ENCODE measurements at places on chromosomes 7 and 10. TPM values are rescaled to one million over a fixed set of nuclear protein-coding genes. Genes with fewer than 3 reads are reported as not detected.

Gene MSMB
- not detected for total RNA-seq

Gene TUBAL3
- total RNA-seq: not detected

DNA sequence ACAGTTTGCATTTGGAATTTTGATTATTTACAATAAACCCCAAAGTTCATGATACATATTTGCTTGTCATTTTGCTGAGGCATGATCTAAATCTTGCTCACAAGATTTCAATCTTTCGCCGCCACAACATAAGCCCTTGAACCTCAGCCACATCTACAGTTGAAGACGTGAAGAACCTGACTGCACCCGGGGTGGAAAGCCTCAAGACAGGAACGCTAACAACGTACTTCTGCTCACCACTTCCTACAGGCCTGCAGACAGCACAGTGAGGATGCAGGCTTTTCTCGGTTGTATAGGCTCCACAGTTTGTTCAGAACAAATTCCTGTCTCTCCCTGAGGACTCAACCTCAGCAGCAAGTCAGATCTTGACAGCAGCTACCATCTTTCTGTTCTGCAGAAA lies 393.8 kb upstream of the PRKCQ start:
- peaks cover 17% of the 10 kb centered on the region for H3K4me1 ChIP-seq
- peaks cover 17% of the 10 kb centered on the region for H3K36me3 ChIP-seq
- H3K27ac ChIP-seq: peak overlapping the region; percentile 65
- DNase-seq: peak; percentile 41

Gene SLC29A4
- total RNA-seq: 1.6 TPM

Gene SLC26A4
- total RNA-seq: 0.17 TPM

GRCh38 chr7:148114804-148115203 lies 475.8 kb upstream of the C7orf33 start:
- peaks cover 2% of the 10 kb centered on the region for H3K4me1 ChIP-seq
- no peak for DNase-seq
- H3K36me3 ChIP-seq: no peaks in the 10 kb centered on the region
- H3K4me3 ChIP-seq: no peak overlapping the region
- H3K27me3 ChIP-seq: peaks cover 4% of the 10 kb centered on the region

Gene LRRC61
- 16.6 TPM for total RNA-seq

- H3K36me3 ChIP-seq: no peaks in the 10 kb centered on the region
- no peaks in the 10 kb centered on the region for H3K4me1 ChIP-seq
- H3K27ac ChIP-seq: no peak overlapping the region
- no peak for DNase-seq
- H3K27me3 ChIP-seq: peaks cover 14% of the 10 kb centered on the region
These were observed 94.9 kb upstream of the PRSS1 start for GRCh38 chr7:142654398-142654797.

- no peak overlapping the region for H3K27ac ChIP-seq
- H3K4me1 ChIP-seq: no peaks in the 10 kb centered on the region
- no peaks in the 10 kb centered on the region for H3K27me3 ChIP-seq
- DNase-seq: no peak
- no peaks in the 10 kb centered on the region for H3K36me3 ChIP-seq
- no peak overlapping the region for H3K4me3 ChIP-seq
These were observed 145.4 kb downstream of the NEURL1 start for GRCh38 chr10:103638948-103639347.

DNA sequence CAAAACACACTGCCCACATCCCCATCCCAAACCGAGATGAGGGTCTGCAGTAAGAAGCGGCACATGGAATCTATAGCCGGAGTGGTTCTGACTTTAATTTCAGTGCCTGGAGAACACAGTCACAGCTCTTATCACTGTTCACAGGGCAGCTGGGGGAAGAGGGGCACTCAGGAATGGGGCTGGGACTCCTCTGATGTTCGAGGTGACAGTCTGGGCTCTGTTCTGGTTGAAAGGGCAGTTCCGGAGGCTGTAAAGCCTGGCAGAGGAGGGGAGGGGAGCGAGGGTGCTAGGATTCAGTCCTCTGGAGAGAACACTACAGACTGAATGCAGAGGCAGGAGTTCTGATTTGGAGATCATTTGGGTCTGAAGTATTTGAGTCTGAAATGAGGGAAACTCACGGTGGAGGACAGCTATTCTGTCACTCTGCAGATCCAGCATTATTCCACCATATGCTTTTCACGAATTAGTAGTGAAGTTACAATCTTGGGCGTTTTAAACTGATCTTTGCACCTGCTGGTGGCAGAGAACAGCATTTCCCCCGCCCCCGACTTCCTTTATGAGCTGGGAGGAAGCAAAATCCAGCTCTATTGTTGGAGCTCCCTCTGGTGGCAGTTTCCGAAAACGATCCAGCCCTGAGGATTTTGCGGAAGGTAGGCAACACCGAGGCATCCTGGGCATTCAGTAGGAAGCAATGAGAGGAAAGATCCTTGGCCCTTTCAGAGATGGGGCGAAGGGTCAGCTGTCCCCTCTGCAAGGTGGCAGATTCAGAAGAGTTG lies 22.7 kb upstream of the KCNK18 start:
- peaks cover 38% of the 10 kb centered on the region for H3K27me3 ChIP-seq
- peak overlapping the region; percentile 75 for H3K27ac ChIP-seq
- H3K36me3 ChIP-seq: no peaks in the 10 kb centered on the region
- DNase-seq: peak; percentile 74

- peaks cover 7% of the 10 kb centered on the region for H3K4me1 ChIP-seq
- H3K4me3 ChIP-seq: no peak overlapping the region
- no peak overlapping the region for H3K27ac ChIP-seq
- no peaks in the 10 kb centered on the region for H3K27me3 ChIP-seq
- H3K36me3 ChIP-seq: no peaks in the 10 kb centered on the region
- no peak for DNase-seq
These were observed 238.8 kb downstream of the FANK1 start for GRCh38 chr10:126135177-126135576.

GRCh38 chr7:40733114-40733513 lies 598.3 kb downstream of the SUGCT start:
- H3K27me3 ChIP-seq: peaks cover 4% of the 10 kb centered on the region
- peak overlapping the region; percentile 18 for H3K27ac ChIP-seq
- peaks cover 13% of the 10 kb centered on the region for H3K36me3 ChIP-seq
- no peak for DNase-seq

Gene PLXNA4
- 20.5 TPM for total RNA-seq

DNA sequence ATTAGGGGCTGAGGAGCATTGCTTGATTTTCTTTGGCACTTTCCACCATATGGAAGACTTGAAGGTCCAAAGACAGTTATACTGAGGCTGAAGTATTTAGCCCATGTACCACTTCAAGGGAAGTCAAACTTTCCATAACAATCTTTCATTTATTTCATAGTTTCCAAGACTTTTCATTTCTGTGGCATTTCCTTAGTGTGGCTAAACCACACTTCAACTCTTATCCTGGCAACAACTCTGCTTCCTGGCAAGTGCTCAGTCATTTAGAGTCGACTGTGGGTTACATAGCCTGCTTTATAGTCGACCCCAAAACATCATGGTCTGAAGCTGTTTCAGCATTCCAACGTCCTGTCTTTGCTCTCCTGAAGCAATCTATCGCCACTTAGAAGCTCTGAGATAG lies 343.0 kb upstream of the SEMA3D start:
- H3K27ac ChIP-seq: no peak overlapping the region
- no peaks in the 10 kb centered on the region for H3K27me3 ChIP-seq
- DNase-seq: no peak
- no peaks in the 10 kb centered on the region for H3K4me1 ChIP-seq

Gene BPGM
- 13.1 TPM for total RNA-seq

- no peaks in the 10 kb centered on the region for H3K36me3 ChIP-seq
- H3K4me3 ChIP-seq: no peak overlapping the region
- no peak overlapping the region for H3K27ac ChIP-seq
- H3K27me3 ChIP-seq: no peaks in the 10 kb centered on the region
- H3K4me1 ChIP-seq: no peaks in the 10 kb centered on the region
- no peak for DNase-seq
These were observed 392.6 kb downstream of the POM121L12 start for GRCh38 chr7:53428045-53428444.

Gene OR2A1
- not detected for total RNA-seq

Gene DMBT1
- not detected for total RNA-seq

Gene KCNMA1
- total RNA-seq: 0.54 TPM

Gene MALRD1
- not detected for total RNA-seq

Gene SP8
- total RNA-seq: not detected

Gene GRID2IP
- total RNA-seq: 0.53 TPM

All from activated naive CD8-positive, alpha-beta T cell treated with anti-CD3 and anti-CD28 coated beads, Interleukin-2, amount 10 ng/mL, durations not matched to agents 7 days and 5 days (primary cell).